Right atrium auricular region (tissue), 2 donors: ENCODE measurements at places on chromosomes 16 and 17. TPM values are rescaled to one million over a fixed set of nuclear protein-coding genes. Genes with fewer than 3 reads are reported as not detected.

Gene CRYBA1
- not detected for total RNA-seq

DNA sequence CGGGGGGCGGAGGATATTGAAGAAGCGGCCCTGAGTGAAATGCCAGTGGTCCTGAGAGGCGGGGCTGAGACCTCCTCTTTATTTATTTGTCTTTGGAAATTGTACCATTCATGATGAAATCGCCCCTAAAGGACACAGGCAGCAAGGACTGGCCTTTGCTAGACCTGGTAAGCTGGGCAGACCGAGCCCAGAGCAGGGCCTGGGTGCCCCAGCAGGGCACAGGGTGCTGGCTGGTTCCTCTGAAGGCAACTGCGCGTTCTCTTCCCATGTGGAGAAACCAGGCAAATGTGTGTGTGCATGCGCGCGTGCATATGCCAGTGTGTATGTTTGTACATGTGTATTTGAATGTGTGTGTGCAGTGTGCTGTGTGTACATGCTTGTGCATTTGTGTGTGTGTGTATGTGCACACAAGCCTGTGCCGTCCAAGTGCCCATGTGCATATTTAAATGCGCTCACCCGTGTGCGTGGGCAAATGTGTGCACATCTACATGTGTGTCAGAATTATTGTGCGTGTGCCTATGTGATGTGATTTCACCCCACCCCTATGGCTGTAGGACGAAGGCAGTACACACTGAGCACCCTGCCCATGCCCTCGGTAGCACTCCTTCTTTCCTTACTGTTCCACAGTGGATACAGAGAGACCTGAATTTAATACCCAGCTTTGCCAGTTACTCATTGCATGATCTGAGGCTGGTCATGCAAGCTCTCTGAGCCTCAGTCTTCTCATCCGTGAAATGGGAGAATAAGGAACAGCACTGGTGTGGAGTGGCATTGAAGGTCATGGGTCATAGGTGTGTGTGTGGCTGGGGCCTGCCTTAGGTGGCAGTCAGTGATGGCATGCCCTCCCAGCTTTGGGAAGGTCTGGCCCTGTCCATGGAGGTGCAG is 105.2 kb downstream of the CMIP start:
- no peak for DNase-seq

DNA sequence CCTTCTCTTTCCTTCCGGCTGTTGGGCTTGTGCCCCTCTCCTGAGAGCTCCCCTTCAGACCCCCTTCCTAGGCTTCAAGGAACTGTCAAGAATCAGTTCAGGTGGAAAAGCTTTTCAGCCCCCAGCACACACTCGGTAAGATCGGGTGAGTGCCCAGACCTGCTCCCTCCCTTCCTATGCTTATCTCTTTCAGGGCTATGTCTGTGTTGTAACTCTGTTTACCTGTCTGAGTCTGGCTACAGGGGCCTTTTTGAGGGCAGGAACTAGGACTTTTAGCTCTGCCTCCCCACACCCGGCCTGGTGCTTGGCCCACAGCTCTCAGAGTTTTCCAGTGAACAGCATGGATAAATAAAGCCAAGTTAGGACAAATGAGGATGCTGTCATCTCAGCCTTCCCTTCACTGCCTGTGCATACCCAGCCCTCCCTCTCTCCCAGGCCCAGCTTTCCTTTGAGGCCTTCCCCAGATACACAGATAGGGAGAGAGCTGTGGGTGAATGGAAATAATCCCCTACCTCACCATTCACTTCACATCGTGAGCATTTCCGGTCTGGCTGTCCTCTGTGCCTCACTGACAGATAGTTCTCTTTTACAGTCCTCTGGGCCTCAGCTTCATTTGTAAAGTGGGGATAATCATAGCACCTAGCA is 5.7 kb upstream of the MRPS23 start:
- no peak for DNase-seq

Gene ALOX15
- 65.0 TPM for total RNA-seq

DNA sequence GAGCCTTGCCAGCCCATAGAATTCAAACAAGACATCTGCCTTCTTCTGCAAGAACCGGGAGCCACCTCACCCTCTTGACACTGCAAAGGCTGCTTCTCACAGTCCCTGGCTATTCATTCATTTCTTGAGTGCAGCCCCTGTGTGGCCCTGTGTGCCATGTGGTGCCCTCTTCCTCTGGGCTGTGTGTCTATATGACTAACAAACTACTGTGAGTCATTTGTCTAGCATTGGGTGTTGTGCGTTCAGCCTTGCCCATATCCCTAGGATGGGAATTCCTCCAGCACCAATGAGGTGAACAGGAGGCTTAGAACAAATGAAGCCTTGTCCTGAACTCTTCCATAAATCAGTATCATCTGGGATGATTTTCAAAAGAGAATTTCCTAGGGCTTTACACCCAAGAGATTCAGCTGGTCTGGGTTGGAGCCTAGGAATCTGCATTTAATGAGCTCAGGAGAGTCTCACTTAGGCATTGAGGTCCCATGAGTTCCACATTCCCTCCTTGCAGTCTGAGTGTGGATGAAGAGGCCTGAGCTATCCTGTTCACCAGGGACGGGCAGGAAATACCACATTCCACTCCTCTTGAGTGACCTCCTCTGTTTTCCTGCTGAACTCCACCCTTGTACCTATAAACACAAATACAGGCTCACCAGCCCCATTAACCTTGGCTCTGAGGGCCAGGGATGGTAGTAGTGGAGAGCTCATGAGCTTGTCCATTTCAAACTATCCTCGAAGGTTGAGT is 308.7 kb upstream of the N4BP1 start:
- DNase-seq: no peak

DNA sequence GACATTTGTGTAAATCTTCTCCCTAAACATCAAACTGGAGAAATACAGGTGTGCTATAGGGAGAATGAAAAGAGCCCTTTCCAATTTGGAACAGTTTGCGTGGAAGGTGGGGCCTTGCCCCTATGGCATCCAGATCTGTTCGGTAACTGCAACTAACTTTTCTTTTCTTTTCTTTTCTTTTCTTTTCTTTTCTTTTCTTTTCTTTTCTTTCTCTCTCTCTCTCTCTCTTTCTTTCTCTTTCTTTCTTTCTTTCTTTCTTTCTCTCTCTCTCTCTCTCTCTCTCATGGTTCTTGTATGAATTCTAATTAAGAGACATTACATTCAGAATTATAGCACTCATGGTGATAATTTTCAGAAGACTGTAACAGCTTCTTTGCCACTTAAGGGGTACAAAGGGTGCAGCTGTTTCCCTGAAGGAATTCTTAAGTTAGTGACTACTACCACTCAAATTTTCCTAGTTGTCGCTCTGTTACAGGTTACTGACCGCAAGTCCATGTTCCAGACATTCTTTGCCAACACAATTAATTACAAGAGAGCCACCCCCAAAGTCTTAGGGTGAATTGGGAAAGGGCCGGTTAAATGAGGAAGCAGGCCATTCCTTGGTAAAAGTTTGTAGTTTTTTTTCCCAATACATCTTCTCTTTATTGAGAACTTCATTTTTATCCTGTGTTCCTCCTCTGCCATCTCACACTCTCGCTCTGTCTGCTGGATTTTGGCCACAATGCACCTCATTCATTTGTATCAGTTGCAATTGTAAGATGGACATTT is 69.8 kb downstream of the KSR1 start:
- DNase-seq: no peak

GRCh38 chr17:67270416-67270815 is 25.4 kb upstream of the HELZ start:
- no peak for DNase-seq

- DNase-seq: no peak
Measured at GRCh38 chr16:23194497-23195221, 12.1 kb downstream of the SCNN1G start.
